ENCODE measurements at places on chromosomes 7 and 10.

GRCh38 chr10:45585131-45585530 is 87.4 kb downstream of the ZFAND4 start:
- DNase-seq: no peak

- no peak for DNase-seq
These were observed 157.5 kb upstream of the PHYHIPL start for GRCh38 chr10:59018977-59019376.

DNA sequence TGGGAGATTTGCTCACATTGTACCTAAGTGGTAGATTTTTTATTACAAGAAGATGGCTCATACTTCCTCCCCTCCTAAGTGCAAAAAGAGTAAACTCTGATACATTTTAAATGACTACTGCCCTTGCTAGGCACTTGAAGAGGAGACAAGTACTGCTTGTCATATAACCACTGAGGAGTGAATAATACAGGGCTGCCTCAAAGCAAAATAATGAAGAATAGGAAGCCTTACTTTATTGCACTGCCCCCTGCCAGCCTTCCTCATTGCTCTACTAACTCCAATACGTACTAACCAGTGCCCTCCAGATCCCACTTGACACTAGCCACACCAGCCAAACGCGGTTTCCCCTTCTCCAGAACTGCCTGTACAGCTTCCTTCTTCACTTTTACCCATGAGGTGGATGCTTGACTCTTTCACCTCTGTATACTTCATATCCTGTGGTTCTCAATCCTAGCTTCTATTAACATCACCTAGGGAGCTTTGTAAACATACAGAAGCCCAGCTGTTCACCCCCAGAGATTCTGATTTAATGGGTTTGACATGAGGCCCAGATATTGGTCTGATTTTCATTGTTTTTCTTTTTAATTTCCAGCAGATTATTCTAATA is 11.7 kb upstream of the MTERF1 start:
- peak; percentile 73 for DNase-seq

- DNase-seq: no peak
These were observed 1.6 kb upstream of the SEPHS1 start for GRCh38 chr10:13349463-13350274.

- DNase-seq: no peak
These were observed 75.4 kb downstream of the CSTF2T start for GRCh38 chr10:51624013-51624412.

DNA sequence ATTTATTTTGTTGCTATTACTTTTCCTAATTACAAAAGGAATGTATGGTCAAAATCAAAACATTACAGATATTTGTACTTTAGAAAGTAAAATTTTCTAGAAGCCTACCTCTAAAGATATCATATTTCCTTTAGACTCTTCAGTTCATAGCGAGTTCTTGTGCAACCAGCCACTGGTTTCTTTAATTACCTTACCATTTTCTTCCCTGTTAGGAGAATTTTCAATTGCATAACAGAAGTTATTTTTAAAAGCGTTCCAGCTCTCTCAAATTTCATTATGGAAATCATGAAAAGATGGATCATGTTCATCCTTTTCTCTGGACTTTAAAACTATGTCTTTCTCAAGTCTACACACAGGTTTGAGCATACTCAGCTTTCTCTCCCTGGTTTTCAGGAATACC is 5.0 kb upstream of the TRUB1 start:
- no peak for DNase-seq

DNA sequence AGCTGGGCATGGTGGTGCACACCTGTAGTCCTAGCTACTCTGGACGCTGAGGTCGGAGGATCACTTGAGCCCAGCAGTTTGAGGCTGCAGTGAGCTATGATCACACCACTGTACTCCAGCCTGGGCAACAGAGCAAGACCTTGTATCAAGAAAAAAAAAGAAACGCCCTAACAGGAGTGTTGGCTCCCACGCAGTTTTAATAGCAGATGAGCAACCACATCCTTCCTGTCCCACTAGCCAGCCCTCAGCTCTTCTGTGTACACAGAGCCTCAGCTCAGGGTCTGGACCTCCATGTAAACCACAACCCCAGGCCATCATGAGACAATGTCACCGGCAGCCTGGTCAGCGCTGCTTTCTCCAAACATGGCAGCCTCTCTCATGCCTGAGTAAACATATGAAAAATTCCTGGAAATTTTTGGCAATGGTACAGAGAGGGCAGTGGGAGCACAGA is 108.2 kb downstream of the PIP4K2A start:
- DNase-seq: no peak
